Stomach (tissue), 19 donors: ENCODE measurements at places on chromosomes 7 and 10. TPM values are rescaled to one million over a fixed set of nuclear protein-coding genes. Genes with fewer than 3 reads are reported as not detected.

- DNase-seq = no peak
Measured at GRCh38 chr7:136403591-136403990, 426.4 kb upstream of the MTPN start.

DNA sequence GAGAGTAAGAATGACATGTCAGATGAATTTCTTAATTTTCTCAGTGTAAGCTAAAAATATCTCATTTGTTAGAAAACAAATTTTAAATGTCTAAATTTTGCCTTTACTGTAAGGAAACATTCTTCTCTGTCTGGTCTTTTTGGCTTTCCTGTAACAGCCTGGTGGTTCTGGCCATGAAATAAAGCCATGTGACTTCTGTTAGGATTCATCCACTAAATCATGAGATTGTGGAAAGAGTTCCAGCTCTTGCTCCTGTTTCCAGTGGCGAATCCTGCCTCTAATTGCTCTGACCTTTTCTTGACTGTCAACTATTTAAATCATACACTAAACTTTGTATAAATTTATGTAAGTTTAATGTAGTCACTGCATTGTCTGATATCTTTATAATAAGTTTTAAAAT lies 398.5 kb upstream of the AKR1E2 start:
- peak; percentile 30 for DNase-seq

- no peak for DNase-seq
Measured at GRCh38 chr10:78821052-78821451, 247.7 kb upstream of the ZMIZ1 start.

DNA sequence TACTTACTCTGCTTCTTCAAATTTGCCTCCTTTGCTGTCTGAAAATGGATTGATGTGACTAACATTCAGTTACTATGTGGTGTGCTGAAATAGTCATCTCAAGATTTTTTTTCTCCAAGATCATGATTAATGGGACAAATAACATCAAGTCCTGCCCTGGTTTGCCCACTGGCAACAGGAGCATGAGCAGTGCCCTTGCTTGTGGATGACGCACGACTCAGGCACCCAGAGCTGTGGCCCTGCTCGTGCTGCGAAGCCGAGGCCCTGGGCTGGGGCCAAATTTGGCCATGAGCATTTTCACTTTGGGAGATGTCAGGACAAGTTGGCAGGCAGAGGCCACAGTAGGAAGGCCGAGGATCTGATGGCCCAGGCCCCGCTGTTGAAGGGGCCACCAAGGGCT lies 239.8 kb upstream of the IGFBP3 start:
- DNase-seq = no peak

The SSBP1 gene
- 59.8 TPM for total RNA-seq

The GRM8 gene
- not detected for total RNA-seq

The GPR15LG gene
- not detected for total RNA-seq

DNA sequence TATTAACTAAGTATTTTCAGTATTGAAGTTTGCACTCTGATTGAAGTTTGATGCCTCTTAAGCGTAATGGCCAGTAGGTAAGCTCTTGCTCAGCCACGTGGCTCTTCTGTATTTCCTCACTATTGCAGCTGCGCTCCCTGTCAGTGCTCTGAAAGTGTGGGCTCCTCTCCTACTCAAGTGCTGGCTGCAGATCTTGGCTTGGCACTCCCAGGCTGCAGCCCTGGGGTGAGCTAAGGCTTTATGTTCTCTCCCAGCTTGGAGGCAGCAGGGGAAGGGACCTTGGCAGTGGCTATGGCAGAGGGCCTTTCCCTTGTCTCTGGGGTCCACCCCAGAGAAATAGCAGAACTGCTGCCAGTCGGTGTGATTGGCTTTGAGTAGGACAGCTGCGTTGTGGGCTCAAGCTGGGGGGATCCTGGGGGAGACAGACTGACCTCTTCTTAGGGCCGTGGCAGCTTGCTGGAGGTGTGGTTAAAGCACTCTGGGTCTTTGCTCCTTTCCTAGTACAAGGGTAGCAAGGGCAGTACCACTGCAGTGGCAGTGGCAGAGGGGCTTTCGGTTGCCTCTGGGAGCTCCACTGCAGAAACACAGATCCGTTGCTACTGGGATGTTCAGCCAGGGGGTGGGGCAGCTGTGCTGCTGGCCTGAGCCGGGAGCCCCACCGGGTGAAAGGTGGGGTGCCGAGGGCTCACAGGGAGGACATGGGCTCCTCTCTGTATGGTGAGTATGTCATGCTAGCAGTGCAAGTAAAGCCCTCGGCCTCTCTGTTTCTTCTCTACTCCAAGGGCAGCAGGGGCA lies 100.5 kb downstream of the GLCCI1 start:
- no peak for DNase-seq

The CCAR1 gene
- total RNA-seq = 72.7 TPM

GRCh38 chr10:121644501-121644900 lies 46.3 kb upstream of the FGFR2 start:
- no peak for DNase-seq

The SFXN3 gene
- 60.4 TPM for total RNA-seq

The ZNF488 gene
- total RNA-seq = not detected

The ATOH7 gene
- not detected for total RNA-seq

DNA sequence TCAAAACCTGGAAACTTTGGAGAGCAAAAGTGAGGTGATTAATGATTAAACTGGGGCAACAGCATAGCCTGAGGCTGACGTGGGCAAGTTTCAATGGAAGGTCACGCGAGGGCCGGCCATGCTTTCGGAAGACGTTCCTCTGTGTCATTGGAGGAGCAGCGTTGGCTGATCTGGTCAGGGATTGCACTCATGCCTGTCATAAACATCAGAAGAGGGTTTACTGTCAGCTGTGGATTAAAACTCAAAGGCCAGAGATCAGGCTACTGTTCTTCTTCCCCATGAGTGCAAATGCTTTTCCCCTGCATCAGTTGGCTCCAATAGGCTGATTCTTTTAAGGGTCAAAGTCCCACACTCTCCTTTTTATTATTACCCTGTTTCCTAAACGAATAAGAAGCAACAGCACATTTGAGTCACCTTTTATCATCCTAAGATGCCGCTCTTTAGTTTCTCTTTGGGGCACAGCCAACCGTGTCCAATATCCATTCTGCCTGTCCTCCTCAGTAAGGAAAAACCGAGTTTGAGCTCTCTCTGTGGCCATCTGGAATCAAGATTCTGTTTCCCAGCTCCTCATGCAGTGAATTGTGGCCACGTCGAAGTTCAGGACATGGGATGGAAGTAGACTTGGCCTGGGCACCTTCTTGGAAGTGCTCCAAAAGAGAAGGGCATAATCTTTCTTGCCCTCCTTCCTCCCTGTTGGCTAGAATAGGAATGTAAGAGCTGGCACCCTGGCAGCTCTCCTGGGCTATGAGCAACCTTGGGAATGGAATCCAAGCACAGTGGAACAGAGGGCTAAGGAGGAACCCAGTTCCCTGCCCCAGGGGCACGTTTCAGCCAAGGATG lies 62.5 kb upstream of the INSIG1 start:
- no peak for DNase-seq
